HT1080 (cell line): ENCODE measurements at places on chromosomes 4 and X. TPM values are rescaled to one million over a fixed set of nuclear protein-coding genes. Genes with fewer than 3 reads are reported as not detected.
A peak's percentile ranks its signal among the peaks of the same experiment; 100 is the strongest.

DNA sequence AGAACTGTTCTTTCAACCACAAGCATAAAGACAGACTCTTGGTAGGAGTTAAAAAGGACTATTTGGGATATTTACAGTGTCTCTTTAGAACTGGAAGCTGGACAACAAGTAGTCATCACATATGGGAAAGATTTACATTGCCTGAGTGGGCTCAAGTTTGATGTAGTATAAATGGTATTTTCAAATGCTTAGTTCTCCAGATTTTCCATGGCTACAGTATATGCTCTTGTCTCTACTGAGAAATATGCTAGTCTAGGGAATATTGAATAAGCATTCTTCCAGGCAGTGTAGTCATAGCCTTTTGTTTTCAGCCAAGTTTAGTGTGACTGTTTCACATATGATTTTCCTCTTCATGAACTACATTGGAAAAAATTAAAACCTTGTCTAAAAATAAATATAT lies 315.6 kb downstream of the ARHGAP24 start:
- no peak for DNase-seq

DNA sequence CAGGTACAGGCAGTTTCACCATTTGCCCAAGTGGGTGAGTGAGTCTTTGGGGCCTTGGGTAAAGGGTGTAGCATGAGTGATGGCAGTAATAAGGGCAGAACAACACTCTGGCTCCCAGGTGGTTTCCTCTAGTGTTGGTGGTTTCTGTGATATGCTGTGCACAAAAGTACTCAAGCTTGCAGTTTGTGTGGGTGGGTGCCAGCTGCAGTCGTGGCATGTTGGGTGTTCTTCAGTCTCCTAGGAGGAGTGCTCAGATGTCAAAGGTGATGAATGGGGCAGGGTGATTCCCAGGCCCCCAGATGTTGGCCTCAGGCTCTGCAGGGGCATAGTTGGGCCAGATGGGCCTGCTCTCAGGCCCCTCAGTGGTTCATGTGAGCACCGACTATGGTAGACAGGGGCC lies 166.1 kb upstream of the KLF8 start:
- DNase-seq, result no peak

DNA sequence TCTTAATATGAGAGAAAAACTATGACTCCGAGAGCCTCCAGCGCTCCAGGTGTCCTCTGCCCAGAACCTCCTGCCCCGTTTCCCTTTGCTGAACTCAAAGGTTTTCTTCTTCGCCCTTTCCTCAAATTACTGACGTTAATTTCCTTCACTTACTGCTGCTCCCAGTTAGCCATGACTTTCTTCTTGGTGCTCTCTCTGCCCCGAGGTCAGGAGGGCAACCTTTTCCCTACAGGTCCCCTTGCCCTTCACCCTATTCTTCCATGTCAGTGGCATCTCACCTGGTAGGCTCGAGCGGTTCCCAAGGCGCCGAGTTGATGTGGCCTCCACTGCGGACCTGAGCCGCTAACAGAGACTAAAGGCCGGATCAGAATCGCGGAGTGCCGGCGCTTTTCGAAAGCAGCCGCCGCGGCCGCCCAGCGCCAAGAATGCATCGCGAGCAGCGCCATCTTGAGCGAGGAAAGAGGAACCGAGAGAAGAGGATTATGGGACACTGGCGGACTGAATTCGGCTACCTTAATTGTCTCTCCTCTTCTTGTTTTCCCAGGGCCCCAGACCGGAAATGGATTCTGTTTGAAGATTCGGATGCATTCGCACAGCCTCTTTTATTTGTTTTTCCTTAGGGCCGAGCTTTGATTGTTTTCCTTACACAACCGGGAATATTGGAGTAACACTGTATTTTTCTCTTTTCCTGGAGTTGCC lies at the start of gene ABCB7:
Gene ABCB7, minus strand, starts transcription at position 457 of the 699 bp plus-strand sequence. Its CDS starts 11 bp downstream, at position 446.
- DNase-seq, result peak; percentile 51

DNA sequence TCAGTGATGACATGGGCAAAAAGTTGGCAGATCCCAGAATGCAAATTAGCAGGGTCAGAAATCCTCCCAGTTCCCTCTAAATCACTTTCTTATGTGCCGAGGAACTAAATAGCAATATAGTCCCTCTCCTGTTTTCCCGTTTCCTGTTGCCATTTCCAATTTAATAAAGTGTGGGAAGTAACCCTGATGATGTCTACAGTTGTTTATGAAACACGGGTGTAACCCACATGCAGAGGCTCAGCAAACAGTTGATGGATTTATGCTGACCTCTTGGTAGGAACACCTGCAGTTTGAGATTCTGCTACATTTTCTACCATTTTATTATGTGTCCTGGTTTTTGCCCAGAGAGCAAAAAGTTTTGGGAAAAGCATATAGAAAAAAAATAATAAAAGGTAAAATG lies 56.7 kb downstream of the FGFBP1 start:
- DNase-seq, result no peak

DNA sequence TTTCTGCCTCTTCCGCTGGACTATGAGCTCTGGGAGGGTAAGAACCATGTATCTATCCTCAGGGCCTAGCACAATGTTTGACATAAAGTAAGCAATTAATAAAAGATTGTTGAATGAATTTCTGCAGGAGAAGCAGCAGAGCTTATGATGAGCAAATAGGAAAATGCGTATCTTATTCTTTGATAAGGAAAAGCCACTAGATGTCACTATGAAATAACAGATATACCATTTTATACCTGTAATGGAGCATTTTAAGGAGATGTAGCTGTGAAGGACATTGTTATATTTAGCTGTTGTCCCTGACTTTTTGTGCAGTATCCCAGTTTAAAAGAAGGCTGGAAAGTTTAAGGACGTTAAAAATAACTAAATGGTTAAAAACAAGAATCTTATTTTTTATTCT lies 147.2 kb upstream of the MBNL3 start:
- DNase-seq, result peak; percentile 15

- DNase-seq, result no peak
Measured at GRCh38 chr4:64614276-64614675, 205.0 kb upstream of the TECRL start.

- DNase-seq, result peak; percentile 42
Measured at GRCh38 chr4:40283413-40283812, 51.7 kb upstream of the CHRNA9 start.

- peak; percentile 1 for DNase-seq
Measured at GRCh38 chrX:136694431-136695087, 46.6 kb downstream of the CD40LG start.

DNA sequence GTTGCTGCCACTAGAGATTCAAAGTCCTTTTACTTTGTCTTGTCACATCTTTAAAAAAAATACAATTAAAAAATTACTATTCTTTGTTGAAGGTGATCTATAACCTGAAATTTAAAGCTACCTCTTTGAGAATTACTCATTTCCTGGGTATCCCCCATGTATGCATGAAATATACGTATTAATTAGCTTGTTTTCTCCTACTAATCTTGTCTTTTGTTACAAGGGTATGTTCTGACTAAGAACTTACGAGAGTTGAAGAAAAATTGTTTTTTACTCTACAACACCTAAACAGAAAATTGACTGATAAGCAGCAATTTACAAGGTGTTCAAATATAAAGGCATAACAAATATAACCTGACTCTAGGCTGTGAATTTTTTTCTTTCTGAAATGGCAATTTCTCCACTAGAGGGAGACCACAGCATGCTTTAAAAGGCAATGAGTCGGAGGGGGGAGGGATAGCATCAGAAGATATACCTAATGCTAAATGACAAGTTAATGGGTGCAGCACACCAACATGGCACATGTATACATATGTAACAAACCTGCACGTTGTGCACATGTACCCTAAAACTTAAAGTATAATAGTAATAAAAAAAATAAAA lies 249.6 kb downstream of the OPHN1 start:
- DNase-seq, result peak; percentile 20

DNA sequence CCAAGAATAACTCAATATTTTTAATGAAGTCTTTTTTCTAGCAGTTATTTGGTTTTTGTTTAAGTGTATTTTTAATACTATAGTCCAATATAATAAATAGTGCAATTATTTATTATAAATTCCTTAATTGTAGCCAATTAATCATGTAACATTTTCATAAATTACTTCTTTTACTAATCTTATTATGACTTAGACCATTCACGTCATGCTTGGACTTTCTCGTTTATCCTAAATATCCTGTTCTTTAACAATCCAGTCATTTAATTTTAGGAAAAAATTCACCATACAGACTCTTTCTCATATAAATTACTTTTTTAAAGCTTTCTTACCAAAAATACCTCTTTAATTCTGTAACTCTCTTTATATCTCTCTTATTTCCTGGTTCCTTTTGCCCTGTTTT lies 350.1 kb downstream of the AR start:
- DNase-seq, result no peak

DNA sequence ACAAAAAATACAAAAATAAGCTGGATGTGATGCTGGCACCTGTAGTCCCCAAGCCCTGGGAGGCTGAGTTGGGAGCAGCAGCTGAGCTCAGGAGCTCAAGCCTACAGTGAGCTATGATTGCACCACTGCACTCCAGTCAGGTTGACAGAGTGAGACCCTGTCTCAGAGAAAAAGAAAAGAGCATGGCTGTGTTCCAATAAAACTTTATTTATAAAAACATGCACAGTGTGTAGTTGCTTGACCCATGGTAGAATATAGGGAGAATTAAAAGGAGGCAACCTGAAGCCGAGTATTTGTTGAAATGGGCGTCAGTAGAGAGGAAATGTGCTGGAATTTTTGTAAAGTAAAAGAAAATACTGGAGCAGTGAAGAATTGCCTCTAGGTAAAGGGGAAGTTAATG lies 27.0 kb downstream of the GYG2 start:
- no peak for DNase-seq

- no peak for DNase-seq
Measured at GRCh38 chrX:41599507-41599906, 89.3 kb upstream of the GPR34 start.

- no peak for DNase-seq
Measured at GRCh38 chrX:119247702-119248101, 11.6 kb downstream of the PGRMC1 start.

DNA sequence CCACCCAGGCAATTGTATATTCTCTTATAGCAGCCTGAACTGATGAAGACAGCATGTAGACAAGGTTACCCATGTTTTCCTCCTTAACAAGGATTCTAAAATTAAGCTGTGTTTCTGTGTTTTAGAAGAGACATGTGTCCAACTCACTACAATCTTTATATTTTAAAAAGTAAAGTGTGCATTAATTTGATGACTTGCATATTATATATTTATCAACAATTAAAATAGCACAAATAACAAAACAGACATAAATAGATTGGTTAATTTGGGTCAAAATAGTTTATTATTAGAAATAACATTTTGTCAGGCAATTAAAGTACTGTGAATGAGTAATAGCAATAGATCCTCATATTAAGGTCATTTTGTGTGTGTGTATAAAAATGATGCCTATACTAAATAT lies 357.1 kb downstream of the PDGFC start:
- no peak for DNase-seq

GRCh38 chr4:30867427-30867826 lies 147.3 kb downstream of the PCDH7 start:
- peak; percentile 6 for DNase-seq

DNA sequence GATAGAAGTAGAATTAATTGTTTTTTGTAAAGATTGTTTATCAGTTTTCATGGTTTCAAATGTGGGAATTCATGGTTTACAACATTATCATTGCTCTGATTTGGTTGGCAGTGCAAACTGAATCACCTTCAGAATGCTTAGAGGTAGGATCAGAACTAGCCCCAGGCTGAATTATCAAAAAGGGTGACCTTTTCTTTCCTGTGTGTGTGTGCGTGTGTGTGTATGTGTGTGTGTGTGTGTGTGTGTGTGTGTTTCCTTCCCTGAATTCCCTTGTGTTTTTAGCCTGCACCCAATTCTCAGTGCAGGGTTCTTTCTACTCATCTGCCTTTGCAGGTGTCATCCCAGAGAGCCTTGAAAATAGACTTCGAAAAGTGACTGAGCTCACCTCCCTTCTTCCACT lies 125.0 kb downstream of the BMPR1B start:
- DNase-seq, result no peak

DNA sequence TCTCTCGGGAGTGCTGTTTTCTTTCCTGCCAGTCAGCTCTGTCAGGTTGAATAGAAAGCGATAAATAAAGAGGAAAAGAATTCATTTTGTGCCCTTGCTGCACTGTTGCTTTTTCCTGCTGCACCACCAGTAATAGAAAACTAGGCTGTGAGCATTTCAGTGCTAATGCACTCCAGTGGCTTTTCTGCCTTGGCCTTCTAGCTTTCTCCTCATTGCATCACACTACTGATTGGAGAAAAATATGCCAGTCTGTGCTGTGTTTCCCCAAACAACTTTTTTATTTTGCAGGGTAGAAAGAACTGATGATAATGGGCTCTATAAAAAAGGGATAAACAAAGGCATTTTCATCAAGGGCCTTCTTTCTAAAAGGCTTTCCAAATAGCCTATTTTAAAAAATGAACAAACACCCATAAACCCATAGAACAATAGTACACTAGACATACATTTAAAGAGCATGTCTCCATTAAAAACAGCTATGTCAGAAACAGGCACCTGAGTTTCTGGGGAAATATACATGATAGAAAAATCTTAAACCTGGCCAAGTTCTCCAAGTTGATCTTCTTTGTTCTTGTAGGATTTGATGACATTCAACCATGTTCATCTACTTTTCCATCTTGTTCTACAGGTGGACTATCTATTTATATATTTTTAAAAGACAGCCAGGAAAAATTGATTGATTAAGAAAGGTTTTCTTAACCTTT lies 86.3 kb downstream of the GPRIN3 start:
- no peak for DNase-seq

- DNase-seq, result no peak
Measured at GRCh38 chr4:185426960-185427688, 1.4 kb upstream of the UFSP2 start.

DNA sequence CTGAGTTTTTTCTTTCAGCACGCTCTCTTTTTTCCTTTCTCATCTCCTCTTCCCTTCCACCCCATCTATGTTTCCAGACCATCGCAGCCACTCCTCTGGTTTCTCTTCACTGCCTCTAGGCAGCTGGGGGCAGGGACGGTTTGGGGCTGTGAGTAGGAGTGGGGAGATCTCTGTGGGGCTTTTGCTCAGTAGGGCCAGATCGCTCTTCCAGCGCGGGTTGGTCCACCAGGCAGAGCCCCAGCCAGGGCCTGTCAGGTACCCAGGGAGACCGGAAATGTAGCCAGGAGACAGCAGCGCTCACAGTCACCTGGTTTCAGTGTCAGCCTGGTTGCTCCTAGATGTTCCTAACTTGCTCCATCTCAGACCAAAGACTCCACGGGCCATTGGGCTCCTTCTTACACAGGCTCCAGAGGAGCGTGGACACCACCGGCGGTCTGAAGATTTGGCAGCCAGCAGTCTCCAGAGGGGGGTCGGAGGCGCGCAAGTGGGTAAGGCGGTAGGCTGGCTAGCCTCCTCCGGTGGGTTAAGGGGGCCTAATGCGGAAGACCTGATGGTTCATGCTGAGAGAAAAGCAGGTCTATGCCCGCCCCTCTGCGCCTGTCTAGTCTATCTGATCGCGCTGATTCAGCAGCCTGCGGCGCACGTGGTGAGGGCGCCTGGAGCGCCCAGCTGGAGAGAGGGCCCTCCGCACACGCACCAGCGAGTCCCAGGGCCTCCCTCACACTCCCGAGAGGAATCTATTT lies 1.8 kb downstream of the FGF5 start:
- DNase-seq, result peak; percentile 13

- no peak for DNase-seq
Measured at GRCh38 chr4:26542991-26543390, 40.9 kb upstream of the TBC1D19 start.

GRCh38 chr4:18321956-18322530 lies 300.5 kb upstream of the LCORL start:
- no peak for DNase-seq

Gene TMEM35A
- 0.16 TPM in 1 of 2 replicates, not detected in the other for total RNA-seq

Gene TLR10
- total RNA-seq, result 0.03 TPM in 1 of 2 replicates, not detected in the other

Gene PASD1
- total RNA-seq, result 63.8 and 65.8 TPM in 2 replicates

Gene OTUD6A
- total RNA-seq, result not detected in 2 replicates

Gene PRR32
- total RNA-seq, result not detected in 2 replicates

Gene GABRE
- 3.7 and 4.7 TPM in 2 replicates for total RNA-seq

Gene NR3C2
- total RNA-seq, result 1.4 and 1.8 TPM in 2 replicates

Gene SLC35A2
- total RNA-seq, result 19.4 and 30.6 TPM in 2 replicates

Gene TCEAL7
- total RNA-seq, result not detected in 2 replicates
